Stimulated activated CD4-positive, alpha-beta T cell treated with anti-CD3 and anti-CD28 coated beads, Interleukin-4, amount 100 ng/mL, for 24 hours (primary cell): ENCODE measurements at places on chromosomes 12 and 14.

DNA sequence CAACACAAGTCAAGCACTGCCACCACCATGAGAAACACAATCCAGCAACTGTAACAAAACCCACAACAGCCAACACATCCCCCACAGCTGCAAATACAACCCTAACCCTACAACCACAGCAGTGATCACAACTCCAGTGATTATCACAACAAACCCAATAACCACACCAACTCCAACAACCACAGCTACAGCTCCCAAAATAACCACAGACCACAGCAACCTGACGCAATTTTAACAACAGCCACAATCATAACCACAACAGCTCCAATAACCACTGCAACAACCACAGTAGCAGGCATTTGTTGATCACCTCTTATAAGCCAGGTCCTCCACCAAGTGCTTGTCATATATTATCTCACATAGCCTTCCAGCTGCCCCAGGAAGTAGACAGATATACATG lies 42.2 kb upstream of the FAM181A start:
- DNase-seq: no peak

DNA sequence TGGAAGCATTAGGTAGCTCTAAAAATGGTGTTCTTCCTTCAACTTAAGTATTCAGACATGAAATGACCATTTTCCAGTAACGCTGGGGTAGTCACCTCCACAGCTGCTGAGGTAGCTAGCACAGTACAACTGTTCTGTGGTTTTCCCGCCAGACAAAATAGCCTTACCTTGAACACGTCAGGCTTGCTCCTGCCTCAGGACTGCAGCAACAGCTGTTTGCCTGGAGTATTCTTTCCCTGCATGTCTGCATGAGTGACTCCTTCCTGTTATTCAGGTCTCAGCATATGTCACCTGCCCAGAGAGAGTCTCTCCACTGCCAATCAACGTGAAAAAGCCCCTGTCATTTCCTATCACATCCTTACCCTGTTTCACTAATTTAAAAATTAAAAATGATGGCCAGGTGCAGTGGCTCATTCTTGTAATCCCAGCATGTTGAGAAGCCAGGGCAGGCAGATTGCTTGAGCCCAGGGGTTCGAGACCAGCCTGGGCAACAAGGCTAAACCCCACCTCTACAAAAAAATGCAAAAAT lies 37.9 kb downstream of the WDR89 start:
- DNase-seq: no peak

DNA sequence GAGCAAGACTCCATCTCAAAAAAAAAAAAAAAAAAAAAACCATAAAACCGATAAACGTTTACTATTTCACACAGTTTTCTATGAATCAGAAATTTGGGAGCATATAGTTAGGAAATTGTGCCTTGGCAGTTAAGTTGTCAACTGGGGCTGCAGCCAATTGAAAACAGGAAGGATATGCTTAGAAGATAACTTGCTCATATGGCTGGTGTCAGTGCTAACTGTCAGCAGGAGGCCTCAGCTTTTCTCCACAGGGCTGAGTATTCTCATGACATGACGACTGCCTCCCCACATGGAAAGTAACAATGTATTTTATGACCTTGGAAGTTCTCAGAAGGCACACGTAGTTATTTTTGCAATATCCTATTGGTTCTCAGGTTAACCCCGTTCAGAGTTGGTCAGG lies 29.6 kb upstream of the OR5AU1 start:
- DNase-seq: no peak

DNA sequence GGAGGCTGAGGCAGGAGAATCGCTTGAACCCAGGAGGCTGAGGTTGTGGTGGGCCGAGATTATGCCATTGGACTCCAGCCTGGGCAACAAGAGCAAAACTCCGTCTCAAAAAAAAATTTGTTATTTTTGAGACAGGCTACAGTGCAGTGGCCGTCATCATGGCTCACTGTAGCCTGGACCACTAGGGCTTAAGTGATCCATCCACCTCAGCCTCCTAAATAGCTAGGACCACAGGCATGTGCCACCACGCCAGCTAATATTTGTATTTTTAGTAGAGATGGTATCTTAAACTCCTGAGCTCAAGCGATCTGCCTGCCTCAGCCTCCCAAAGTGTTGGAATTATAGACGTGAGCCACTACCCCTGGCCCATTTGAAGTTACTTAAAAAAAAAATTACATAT lies 966 bp upstream of the PCBP2 start:
- no peak for DNase-seq

DNA sequence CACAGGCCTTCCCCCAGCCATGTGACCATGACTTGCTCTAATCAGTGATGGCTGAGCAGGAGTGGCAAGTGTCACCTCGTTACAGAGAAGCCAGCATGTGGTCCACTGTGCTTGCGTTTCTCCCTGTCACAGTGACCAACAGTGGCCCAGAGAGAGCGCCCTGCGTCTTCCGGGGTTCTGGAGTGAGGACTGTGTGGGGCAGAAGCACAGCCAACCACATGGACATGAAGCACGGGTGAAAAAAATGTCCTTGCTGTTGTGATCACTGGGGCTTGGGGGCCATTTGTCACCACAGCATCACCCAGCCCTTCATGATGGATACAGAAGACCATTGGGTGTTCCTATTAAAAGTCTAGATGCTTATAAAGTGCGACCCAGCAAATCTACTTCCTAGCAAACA lies 174.6 kb upstream of the C14orf180 start:
- no peak for DNase-seq

DNA sequence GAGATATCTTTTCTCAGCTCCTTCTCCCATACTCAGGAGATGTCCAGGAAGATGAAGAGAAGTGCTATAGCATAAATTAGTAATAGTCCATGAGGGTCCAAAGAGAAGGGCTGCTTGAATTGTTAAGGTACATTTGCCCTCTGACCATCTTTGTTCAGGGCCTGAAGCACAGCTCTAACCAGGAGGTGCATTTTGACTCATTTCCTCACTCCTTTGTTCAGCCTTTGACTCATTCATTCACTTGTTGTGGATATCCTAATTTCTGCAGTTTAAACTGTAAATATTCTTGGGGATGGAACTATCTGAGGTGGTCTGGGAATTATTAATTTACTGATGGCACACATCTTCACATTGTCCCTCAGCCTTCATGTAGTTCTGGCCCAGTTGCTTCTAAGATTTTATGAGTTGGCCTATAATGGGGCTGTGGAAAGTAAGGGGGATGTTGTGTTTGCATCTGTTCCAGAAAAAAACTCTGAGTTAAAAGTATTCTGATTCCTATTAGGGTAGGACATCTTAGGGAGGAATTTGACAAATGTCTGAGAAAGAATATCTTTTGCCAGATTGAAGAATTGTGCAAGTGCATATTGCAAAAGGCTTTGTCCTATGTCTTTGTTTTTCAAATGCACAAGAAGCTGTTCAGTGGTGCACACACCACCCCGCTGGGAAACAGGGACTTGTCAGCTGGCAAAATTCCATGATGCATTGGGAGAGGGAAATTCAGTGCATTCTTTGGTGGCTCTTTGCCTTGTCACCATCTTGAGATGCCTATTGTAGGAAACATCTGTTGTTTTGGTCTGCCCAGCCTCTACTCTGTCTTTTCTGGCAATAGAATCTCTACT lies 22.1 kb downstream of the SMOC1 start:
- DNase-seq: no peak

DNA sequence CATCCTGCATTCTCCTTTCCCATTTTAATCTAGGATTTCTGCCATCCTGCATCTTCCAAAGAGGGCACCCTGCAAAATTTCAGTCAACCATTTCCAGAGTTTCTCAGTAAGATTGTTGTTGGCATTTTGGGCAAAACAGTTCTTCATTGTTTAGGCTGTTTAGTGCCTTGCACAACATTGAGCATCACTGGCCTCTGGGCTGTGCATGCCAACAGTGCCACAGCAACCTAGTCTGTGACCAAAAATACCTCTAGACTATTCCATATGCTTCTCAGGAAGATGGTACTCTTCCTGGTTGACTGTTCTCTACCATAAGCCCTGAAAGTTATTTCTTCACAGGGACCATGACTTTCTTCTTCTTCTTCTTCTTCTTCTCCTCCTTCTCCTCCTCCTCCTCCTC lies 32.5 kb upstream of the ISM2 start:
- DNase-seq: no peak

- DNase-seq: no peak
Measured at GRCh38 chr12:60042835-60043234, 447.0 kb downstream of the SLC16A7 start.

DNA sequence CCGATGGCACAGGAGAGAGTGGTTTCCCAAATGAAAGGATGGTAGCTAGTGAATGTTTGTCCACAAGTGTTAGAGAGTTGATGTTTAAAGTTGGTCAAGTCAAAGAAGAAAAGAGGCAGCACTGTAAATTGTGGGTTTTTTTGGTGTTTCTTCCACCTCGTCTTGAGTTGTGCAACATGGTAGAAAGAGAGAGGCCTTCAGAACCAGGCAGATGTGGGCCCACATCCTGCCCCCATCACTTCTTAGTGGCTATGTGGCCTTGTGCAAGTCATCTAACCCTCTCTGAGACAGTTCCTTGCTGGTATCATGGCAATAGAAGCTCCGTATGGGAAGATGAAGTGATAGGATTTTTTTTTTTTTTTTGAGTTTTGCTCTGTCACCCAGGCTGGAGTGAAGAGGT lies 60.8 kb downstream of the NDUFA12 start:
- no peak for DNase-seq

- DNase-seq: no peak
Measured at GRCh38 chr14:53306911-53307310, 153.8 kb upstream of the DDHD1 start.

- DNase-seq: no peak
Measured at GRCh38 chr12:9851050-9851449, 18.1 kb downstream of the CLEC2B start.

DNA sequence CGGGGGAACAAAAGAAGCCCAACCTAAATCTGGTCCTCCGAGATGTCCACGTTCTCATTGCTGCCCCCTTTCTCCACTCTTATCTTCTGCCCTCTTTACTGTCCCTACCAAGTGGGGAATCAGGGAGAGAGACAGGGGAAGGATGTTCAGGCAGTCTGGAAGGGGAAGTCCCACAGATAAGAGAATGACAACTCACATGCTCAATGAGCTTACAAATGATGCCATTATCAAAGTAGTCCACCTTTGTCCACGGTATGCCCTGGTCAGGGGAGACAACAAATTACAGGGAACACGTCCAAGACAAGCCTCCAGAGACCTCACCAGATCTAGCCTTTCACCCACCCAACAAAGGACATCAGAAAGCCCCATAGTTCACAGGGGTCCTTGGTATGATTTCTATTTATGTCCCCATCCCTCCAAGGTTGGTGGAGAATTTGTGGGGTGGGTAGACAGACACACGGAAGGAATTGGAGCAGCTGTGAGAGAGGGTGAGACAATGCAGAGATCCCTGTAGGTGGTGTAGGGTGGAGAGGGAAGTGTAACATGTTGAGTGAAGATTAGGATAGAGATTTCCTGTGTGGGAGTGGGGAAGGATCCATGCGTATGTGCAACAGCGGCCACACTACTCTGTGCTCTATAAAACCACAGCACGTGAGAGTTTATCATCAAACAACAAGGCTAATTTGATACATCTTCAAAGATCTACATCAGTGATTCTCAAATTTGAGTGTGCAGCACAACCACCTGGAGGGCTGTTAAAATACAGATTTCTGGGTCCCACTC lies 10.7 kb downstream of the MYO1A start:
- no peak for DNase-seq

DNA sequence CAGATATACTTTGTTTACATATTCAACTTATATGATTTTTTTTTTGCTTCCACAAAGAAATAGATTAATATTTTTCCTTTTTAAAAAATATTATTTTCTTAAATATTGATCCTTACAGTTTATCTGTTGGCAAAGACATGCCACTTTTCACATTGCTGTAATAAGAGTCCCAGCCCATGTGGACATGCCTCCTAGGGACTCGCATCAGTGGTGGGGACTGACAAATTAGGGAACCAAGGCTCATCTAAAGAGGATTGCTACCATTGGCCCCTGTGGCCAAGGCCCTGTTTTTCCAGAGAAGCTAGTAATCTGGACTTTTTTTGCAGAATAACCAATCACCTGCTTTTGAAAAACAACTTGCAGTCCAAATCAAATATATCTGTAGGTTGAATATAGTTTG lies 27.8 kb upstream of the BMAL2 start:
- DNase-seq: no peak

DNA sequence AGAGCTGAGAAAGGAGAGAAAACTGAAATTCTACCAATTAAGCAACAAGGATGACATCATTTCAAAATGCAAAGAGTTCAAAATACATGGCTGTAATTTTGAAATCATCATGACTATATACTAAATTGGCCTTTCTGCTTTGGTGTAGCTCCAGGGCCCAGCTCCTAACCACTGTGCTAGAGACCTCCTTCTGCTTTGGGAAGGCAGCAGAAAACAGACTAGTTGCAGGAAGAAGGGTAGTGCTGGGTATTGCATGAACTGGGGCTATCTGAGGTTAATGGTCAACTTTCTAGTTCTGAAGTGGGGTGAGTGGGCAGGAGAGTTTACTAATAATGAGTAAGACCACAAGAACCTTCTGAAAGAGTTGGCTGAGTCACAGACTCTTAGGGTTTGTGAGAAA lies 66.2 kb downstream of the PTGER2 start:
- no peak for DNase-seq

DNA sequence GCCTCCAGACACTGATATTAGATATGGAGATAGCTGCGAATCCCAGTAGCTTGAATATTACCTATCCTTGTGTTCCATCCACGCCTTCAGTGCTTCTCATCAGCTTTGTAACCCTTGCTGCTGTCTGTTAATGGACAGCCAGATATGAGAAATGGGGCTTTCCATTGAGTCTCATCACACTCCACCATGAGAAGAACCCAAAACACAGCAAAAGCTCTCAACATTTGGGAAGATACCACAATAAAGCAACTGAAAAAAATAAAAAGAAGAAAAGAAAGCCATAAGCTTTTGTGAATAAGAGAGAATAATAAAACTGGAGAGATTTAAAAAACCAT lies 225.4 kb downstream of the GALC start:
- no peak for DNase-seq

DNA sequence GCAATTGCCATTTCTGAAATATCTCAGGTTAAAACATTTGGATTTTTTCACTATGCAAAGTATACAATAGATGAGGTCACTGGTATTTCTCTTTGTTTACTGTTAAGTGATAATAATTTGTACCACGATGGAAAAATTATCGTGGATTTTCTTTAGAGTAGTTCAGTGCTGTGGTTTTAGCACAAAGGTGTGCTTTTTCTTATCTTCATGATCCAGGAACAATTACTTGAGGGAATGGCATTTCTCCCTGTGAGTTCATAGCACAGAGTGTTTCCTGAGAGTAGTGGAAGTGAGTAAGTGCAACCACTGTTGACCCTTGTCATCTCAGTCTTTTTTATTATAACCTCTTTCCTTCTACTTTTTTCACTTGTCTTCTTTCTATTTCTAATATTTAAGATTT lies 86.8 kb downstream of the FGD4 start:
- DNase-seq: no peak

- DNase-seq: no peak
Measured at GRCh38 chr12:28026701-28027100, 54.2 kb upstream of the PTHLH start.

- DNase-seq: peak; percentile 44
Measured at GRCh38 chr14:76352639-76353281, 23.2 kb upstream of the ESRRB start.

GRCh38 chr12:47993491-47993890 lies 10.8 kb downstream of the COL2A1 start:
- no peak for DNase-seq

GRCh38 chr14:20667957-20668356 lies 16.4 kb upstream of the RNASE4 start:
- no peak for DNase-seq
